Right renal pelvis (tissue), 4 donors: ENCODE measurements at places on chromosomes 16 and 17.

DNA sequence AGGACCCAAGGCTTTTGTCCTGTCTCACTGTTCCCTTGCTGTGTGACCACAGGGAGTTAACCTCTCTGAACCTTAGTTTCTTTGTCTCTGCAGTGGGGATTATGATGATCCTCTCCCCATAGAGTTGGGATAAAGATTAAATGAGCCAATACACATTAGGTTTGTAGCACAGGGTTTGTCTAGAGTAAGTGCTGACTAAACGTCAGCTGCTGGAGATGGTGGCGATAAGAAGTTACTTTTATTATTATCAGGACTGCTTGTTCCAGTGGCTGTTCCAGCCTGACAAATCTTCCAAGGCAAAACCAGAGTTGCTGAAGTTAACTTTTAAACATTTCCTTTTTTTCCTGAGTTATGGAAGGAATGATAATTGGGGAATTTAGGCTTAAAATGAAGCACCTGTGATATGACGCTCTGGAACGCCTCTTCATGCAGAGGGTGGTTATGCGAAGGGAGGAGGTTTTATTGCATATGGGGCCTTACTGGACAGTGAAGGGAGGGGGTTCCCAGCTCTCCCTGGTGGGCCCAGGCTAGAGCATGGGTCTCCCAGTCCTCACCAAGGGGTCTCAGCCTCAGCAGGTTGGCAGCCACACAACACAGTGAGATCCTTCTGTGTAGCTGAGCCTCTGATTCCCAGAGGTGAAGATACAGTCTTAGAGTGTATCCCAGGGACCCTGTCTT lies 35.8 kb downstream of the PLCG2 start:
- DNase-seq: no peak

GRCh38 chr17:58875261-58875660 lies 119.6 kb downstream of the PPM1E start:
- no peak for DNase-seq

GRCh38 chr17:65914784-65915342 lies 277.1 kb downstream of the CEP112 start:
- DNase-seq: no peak

DNA sequence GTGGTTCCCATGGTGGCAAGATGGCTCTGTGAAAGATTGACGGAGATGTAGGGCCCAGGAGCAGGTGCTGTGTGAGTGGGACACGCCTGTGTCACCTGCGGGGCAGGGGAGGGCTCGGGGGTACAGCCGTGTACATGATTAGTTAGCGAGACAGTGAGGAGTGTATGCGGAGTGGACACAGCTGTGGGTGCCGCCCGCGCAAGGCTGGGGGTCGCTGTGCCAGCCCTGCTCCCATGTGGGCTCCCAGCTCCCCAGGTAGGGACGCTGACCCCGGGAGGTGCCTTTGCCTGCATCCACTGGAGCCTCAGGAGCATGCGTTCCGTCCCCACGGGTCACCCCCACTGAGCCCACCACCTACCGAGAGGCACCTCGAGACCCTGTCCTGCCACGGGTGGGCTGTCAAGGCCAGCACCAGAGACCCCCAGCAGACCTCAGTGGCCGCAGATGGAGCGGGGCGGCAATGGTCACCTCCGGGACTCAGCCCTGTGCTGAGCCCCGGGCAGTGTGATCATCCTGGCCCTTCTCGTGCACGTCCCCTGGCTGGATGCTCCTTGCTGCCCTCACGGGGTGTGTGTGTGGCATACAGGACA lies 7.4 kb downstream of the CAPN15 start:
- DNase-seq: no peak

GRCh38 chr17:80755650-80756405 lies 211.2 kb downstream of the RPTOR start:
- no peak for DNase-seq

GRCh38 chr17:28585851-28586250 lies 9.2 kb upstream of the ALDOC start:
- DNase-seq: no peak

GRCh38 chr16:83458612-83459011 lies 349.2 kb upstream of the HSBP1 start:
- no peak for DNase-seq

- DNase-seq: no peak
These were observed 30.7 kb upstream of the EIF1 start for GRCh38 chr17:41657936-41658335.

GRCh38 chr16:57386381-57386951 lies 14.2 kb downstream of the CX3CL1 start:
- no peak for DNase-seq

- no peak for DNase-seq
These were observed 9.8 kb upstream of the PLK1 start for GRCh38 chr16:23668873-23669272.

GRCh38 chr16:35146723-35147458 lies 1687.5 kb downstream of the TP53TG3F start:
- no peak for DNase-seq

- no peak for DNase-seq
These were observed 13.1 kb downstream of the MAP2K6 start for GRCh38 chr17:69427486-69428197.

DNA sequence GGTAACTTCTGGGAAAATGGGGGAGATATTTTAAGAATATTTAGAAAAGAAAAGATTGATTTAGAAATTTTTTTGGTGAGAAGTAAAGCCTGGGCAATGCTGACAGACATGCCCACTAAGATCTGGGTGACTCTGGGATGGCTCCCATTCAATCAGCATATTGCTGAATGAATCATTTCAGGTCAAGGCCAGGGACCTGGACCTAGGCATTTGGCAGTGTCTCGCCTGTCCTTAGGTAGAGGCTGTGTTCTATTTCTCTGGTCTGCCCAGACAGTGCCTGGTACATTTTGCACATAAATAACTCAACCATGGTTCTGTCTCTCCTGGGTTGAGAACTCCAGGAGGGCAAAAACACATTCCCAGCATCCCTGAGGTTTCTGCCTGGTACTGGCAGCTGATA lies 39.9 kb downstream of the SMPD3 start:
- no peak for DNase-seq
